ENCODE measurements at places on chromosomes 11 and 22. TPM values are rescaled to one million over a fixed set of nuclear protein-coding genes. Genes with fewer than 3 reads are reported as not detected.

The MUC5AC gene
- total RNA-seq = not detected

The IL10RA gene
- 154 TPM for total RNA-seq

DNA sequence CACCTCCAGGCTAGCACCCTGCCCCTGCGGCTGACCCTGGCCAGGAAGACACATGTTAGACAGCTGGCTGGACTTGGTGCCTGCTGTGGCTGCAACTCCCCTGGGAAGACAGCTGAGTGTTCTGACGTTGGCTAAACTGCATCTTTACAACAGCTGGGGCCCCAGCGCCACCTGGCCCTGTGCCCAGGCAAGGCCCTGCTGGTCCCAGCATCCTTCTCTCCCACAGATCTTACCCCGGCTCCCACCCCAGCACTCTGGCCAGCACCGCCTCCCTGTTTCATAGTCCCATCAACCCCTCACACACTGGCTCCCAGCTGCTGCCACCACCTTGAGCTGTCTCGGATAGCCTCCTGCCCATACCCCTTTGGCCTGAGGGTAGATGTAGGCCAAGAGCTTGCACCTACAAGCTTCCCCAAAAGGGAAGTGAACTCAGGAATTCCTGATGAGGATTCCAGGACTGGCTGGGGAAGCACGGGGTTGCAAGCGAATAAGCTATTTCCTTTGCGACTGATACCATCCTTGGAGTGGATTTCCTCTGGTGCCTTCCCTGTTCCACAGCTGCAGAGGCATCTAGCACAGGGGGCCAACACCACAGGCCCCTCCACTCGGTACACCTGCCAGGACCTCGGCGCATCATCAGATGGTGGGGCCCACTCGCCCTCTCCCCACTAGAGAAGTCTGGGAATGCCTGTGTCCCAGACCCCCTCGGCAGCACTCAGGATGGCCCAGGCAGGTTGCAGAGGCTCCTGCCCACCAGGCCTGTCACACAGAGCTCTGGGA lies 28.5 kb downstream of the RSPH14 start:
- H3K4me3 ChIP-seq = no peak overlapping the region
- no peaks in the 10 kb centered on the region for H3K27me3 ChIP-seq
- H3K36me3 ChIP-seq = no peaks in the 10 kb centered on the region

- H3K4me3 ChIP-seq = no peak overlapping the region
- no peak overlapping the region for H3K27ac ChIP-seq
- peaks cover 38% of the 10 kb centered on the region for H3K4me1 ChIP-seq
- H3K36me3 ChIP-seq = no peaks in the 10 kb centered on the region
Observed at GRCh38 chr11:128336203-128336602, 251.2 kb downstream of the ETS1 start.

GRCh38 chr11:36343436-36343835 lies 47.3 kb downstream of the PRR5L start:
- H3K36me3 ChIP-seq = no peaks in the 10 kb centered on the region
- H3K27me3 ChIP-seq = no peaks in the 10 kb centered on the region
- no peak overlapping the region for H3K27ac ChIP-seq
- no peak for DNase-seq
- no peak overlapping the region for H3K4me3 ChIP-seq
- no peaks in the 10 kb centered on the region for H3K4me1 ChIP-seq

DNA sequence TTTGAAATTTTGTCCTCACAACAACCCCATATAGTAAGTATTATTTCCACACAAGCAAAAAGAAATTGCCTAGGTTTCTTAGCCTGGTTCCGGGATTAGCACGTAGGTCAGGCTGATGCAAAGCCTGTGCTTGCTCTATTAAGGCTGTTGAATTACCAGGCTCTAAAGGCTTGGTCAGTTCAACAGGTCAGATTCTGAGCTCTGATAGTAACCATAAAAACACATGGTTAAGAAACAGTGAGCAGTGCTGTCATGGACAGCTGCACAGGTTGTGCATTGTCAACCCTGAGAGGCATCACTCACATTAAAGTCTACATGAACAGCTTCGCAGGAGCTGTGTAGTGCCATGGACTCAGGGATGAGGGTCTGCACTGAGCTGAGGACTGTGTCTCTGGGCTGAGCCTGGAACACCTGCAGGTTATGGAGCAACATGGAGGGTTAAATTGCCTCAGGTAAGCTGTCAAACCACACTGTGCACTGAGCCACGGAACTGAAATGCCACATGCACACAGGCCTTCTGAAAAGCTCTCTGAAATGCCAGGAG lies 98.0 kb downstream of the PIWIL4 start:
- H3K27me3 ChIP-seq = no peaks in the 10 kb centered on the region
- no peaks in the 10 kb centered on the region for H3K36me3 ChIP-seq
- no peak for DNase-seq
- H3K27ac ChIP-seq = no peak overlapping the region

GRCh38 chr11:110759972-110760381 lies 47.7 kb upstream of the ARHGAP20 start:
- DNase-seq = no peak
- H3K4me1 ChIP-seq = no peaks in the 10 kb centered on the region
- no peaks in the 10 kb centered on the region for H3K36me3 ChIP-seq
- H3K27me3 ChIP-seq = no peaks in the 10 kb centered on the region
- no peak overlapping the region for H3K4me3 ChIP-seq

- no peaks in the 10 kb centered on the region for H3K27me3 ChIP-seq
- peaks cover 29% of the 10 kb centered on the region for H3K4me1 ChIP-seq
- peak overlapping the region; percentile 96 for H3K27ac ChIP-seq
- H3K36me3 ChIP-seq = peaks cover 6% of the 10 kb centered on the region
Observed at GRCh38 chr11:123065621-123066020, 3.7 kb upstream of the HSPA8 start.

DNA sequence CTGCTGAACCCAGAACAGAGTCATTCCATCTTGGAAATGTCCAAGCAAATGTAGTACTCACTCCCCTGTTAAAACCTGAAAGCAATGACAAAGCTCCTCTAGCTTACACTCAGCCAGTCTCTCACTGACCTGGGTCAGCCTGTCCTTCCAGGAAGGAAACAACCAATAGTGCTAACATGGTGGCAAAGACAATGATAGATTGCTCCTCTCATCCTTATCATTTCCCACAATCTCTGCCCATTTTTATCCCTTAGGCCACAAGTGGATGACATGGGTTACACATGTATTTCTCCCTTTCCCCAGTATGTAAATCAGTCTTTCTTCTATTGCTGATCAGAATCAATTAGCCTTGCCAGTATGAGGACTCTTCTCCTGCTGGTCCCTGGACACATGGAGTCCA lies 154.6 kb upstream of the SESN3 start:
- DNase-seq = no peak
- no peaks in the 10 kb centered on the region for H3K27me3 ChIP-seq
- H3K27ac ChIP-seq = no peak overlapping the region
- no peak overlapping the region for H3K4me3 ChIP-seq

The NXPE4 gene
- not detected for total RNA-seq

- no peak for DNase-seq
- no peaks in the 10 kb centered on the region for H3K36me3 ChIP-seq
- no peak overlapping the region for H3K27ac ChIP-seq
- H3K4me3 ChIP-seq = no peak overlapping the region
- H3K4me1 ChIP-seq = no peaks in the 10 kb centered on the region
Observed at GRCh38 chr11:68372625-68373024, 60.2 kb downstream of the LRP5 start.

- no peaks in the 10 kb centered on the region for H3K36me3 ChIP-seq
- no peak overlapping the region for H3K27ac ChIP-seq
- no peaks in the 10 kb centered on the region for H3K4me1 ChIP-seq
Observed at GRCh38 chr22:18130018-18130417, 19.4 kb downstream of the TUBA8 start.

The CABP4 gene
- 2.8 TPM for total RNA-seq

The TMEM121B gene
- total RNA-seq = 2.6 TPM

The HTR3A gene
- total RNA-seq = not detected

DNA sequence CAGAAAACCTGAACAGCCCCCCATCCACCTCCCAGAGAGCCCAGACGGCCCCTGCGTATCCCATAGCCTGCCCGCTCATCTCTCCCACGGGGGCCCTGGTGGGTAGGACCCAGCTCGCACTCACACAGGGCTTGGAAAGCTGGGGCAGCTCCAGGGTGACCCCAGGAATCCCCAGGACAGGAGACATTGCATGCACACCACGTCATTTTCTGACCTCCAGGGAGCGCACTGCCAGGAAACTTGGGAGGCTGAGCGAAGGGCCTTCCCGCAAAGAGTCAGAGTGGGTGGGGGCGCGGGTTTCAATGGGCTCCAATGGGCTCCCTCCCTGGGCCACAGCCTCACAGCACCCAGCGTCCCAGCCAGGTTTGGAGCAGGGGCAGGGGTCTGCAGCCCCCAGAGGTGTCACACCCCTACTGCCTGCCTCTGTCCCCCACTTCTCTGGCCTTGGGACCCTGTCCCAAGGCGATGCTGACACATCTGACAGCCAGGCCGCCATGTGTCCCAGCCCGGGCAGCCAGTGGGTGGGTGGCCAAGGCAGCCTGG lies 8.2 kb upstream of the SYT8 start:
- DNase-seq = no peak
- no peak overlapping the region for H3K27ac ChIP-seq
- H3K36me3 ChIP-seq = no peaks in the 10 kb centered on the region

DNA sequence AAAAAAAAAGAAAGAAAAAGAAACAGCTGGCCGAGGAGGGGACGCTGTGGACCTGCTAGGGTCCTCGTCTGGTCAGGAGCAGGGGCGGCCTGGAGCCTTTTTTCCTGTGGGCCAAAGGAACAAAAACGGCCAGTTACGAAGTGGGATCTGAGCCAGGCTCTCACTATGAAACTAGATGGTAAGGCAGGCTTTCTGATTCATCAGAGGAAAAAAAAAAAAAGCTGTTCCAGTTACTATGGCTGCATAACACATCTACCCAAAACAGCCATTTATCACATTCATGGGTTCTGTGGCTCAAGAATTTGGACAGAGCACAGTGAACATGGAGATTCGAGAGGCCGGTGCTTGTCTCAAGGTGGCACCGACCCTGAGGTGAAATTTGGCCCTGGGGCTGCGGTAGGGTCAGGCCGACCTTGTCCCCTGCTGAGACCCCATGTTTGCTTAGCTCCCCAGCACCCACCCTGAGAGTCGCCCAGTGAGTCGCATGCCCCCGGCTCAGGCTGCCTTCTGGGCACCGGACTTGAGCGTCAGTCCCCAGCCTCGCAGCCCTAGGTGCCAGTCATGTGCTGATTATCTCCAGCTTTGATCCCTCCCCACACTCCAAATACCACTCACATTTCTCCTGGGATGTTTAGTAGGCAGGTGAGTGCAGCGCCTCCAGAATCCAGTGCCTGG lies 34.2 kb downstream of the MRGPRD start:
- H3K27me3 ChIP-seq = no peaks in the 10 kb centered on the region
- no peak overlapping the region for H3K4me3 ChIP-seq
- no peak overlapping the region for H3K27ac ChIP-seq
- H3K4me1 ChIP-seq = no peaks in the 10 kb centered on the region
- H3K36me3 ChIP-seq = no peaks in the 10 kb centered on the region

GRCh38 chr11:125903711-125904659 lies at the start of gene DDX25:
Gene DDX25 (plus strand): TSS chr11:125904508. CDS start chr11:125904518, 10 bp downstream.
- H3K27ac ChIP-seq = no peak within 1 kb of the TSS
- no peaks in the 10 kb centered on the region for H3K36me3 ChIP-seq
- peak within 1 kb of the TSS; percentile 91 for H3K4me3 ChIP-seq
- H3K4me1 ChIP-seq = peaks cover 7% of the 10 kb centered on the region

The DNAJB7 gene
- total RNA-seq = not detected

DNA sequence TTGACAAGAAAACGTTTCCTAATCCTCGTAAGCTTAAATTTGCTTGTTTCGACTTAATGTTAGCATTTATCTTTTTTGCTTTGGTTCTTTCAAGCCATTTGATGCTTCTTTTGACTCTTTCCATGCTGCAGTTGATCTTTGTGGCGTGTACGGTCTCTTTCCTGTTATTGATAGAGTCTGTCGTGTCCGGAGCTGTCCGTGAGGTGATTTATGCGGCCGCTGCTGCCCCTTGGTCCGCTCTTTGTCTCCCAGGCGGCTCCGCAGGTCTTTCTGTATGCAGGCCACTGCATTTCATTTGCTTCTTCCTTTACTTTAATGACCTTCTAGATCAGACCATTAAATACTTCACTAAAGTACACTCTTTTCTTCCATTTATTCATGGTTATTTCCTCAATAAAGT lies 50.3 kb downstream of the TBC1D22A start:
- no peaks in the 10 kb centered on the region for H3K27me3 ChIP-seq
- no peaks in the 10 kb centered on the region for H3K4me1 ChIP-seq
- no peak for DNase-seq
- H3K4me3 ChIP-seq = no peak overlapping the region
- no peaks in the 10 kb centered on the region for H3K36me3 ChIP-seq

DNA sequence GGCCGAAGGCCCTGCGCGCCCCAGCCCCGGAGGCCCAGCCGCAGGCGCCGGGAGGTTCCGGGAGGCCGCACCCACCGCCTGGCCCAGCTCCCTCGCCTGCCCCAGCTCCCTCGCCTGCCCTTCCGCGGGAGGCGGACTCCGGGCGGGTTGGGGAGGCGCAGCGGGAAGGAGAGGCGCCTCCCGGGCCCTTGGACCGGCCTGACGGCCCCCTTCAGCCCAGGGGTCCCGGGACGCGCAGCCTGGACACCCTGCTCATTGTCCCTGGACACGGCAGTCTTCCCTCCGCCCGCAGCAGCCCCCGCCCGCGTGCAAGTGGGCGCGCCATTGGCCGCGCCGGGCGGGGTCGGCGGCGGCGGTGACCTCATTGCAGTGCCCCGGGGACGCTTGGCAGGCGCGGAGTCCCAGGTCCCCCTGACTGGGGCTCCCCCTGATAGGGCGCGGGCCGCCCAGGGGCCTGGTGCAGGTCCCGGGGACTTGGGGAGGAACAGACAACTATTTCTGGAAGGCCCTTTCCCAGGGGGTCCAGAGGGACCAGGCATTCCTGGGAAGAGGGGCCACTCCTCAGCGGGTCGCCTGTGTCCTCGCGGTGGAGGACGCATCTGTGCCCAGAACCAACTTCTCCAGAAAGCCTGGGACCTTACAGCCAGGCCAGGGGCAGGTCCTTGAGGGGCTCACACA lies 501 bp downstream of the CD151 start:
- H3K4me1 ChIP-seq = peaks cover 10% of the 10 kb centered on the region
- peaks cover 6% of the 10 kb centered on the region for H3K27me3 ChIP-seq
- peak overlapping the region; percentile 27 for H3K4me3 ChIP-seq
- no peaks in the 10 kb centered on the region for H3K36me3 ChIP-seq
- H3K27ac ChIP-seq = peak overlapping the region; percentile 35

The MAPK8IP2 gene
- 0.44 TPM for total RNA-seq

DNA sequence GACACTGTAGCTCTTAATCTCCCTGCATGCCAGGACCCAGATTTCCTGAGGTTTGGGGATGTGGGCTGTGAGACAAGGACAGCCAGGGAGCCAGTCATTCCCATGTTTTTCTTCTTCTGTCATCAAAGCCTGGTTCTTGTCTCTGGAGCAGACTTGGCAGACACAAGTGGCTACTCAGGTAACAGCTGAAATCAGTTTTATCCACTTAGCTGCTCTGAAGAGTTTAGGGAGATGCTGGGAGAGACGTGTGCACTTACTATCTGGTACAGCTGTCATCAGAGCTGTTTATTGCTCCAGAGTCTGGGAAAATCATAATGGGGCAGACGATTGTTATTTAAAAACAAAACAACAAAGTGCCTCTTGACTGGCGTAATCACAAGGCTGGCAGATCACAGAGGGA lies 56.6 kb downstream of the CSNK2A3 start:
- no peaks in the 10 kb centered on the region for H3K4me1 ChIP-seq
- DNase-seq = no peak
- no peaks in the 10 kb centered on the region for H3K27me3 ChIP-seq
- no peak overlapping the region for H3K27ac ChIP-seq
- H3K36me3 ChIP-seq = no peaks in the 10 kb centered on the region

Data from naive thymus-derived CD4-positive, alpha-beta T cell (primary cell).